ENCODE measurements at places on chromosomes 2 and 18.

DNA sequence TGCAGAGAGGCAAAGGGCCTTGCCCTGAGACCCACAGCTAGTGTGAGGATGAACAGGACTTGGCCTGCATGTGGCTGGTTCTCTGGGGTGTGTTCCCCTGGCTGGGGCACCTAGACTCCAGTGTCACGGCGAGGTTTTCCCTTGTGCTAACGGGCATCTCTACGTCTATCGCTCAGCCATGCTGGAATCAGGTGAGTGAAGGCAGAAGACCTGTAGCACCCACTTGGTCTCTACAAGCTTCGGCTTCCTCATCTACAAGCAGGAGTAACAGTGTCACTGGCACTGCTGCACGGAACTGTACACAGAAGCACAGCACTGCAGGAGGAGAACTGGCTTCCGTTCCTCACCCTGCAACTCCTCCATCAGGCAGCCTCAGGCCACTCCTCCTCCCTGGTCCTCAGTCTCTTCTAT is 30.6 kb downstream of the HS1BP3 start:
- no peak for DNase-seq

- DNase-seq: no peak
Measured at GRCh38 chr2:201164166-201164565, 18.8 kb upstream of the CASP10 start.

GRCh38 chr18:63596964-63597363 is 9.8 kb downstream of the SERPINB13 start:
- no peak for DNase-seq

- DNase-seq: no peak
Measured at GRCh38 chr18:37470986-37471385, 94.6 kb downstream of the CELF4 start.

GRCh38 chr2:165494573-165494972 is 25.1 kb downstream of the CSRNP3 start:
- DNase-seq: no peak

GRCh38 chr2:174688079-174688478 is 76.2 kb downstream of the CHRNA1 start:
- DNase-seq: no peak

GRCh38 chr2:15665067-15665942 is 73.6 kb downstream of the DDX1 start:
- no peak for DNase-seq

DNA sequence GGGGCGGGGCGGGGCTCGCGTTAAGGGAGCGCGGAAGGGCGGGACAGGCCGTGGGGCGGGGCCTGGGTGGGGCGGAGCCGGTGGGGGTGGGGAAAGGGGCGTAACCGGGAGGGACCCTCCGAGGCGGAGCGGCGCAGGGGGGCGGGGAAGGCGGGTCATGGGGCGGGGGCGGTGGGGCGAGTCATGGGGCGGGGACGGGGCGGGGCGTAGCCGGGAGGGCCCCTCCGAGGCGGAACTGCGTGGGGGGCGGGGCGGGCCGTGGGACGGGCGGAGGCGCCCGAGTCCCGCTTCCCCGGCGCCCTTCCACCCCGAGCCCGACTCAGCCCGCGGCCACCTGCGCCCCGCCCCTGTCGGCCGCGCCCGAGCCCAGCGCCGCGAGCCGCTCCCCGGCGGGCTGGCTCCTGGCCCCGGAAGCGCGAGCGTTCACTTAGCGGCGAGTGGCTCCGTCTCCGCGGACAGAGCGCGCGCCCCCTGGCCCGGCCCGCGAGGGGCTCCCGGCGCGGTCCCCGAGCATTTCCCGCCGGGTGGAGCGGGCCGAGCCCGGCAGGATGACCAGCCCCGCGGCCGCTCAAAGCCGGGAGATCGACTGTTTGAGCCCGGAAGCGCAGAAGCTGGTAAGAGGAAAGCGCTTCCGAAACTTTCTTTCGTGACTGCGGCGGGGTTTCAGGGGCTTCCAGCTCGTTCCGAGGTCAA is 64.7 kb downstream of the LRRFIP1 start:
- DNase-seq: no peak

GRCh38 chr2:141728142-141728541 is 402.7 kb downstream of the LRP1B start:
- no peak for DNase-seq

Data from cerebellar nuclear complex (tissue), 1 donor.